Left lobe of liver (tissue), 2 donors: ENCODE measurements at places on chromosomes 7 and 10. TPM values are rescaled to one million over a fixed set of nuclear protein-coding genes. Genes with fewer than 3 reads are reported as not detected.
A peak's percentile ranks its signal among the peaks of the same experiment; 100 is the strongest.

The PPP1R9A gene
- 1.2 TPM for total RNA-seq

The SLC13A1 gene
- 0.13 TPM for total RNA-seq

The TFPI2 gene
- 0.96 TPM for total RNA-seq

The PNLIP gene
- total RNA-seq = 3.1 TPM

The SFTPA1 gene
- 4.6 TPM for total RNA-seq

The ABCA13 gene
- total RNA-seq = 1.0 TPM

The KIF20B gene
- 2.0 TPM for total RNA-seq

The KLHL7 gene
- 8.6 TPM for total RNA-seq

The ACSM6 gene
- not detected for total RNA-seq

The GBX1 gene
- not detected for total RNA-seq

The PLXDC2 gene
- 5.0 TPM for total RNA-seq

The IFIT3 gene
- total RNA-seq = 8.7 TPM

The TMEM196 gene
- not detected for total RNA-seq

DNA sequence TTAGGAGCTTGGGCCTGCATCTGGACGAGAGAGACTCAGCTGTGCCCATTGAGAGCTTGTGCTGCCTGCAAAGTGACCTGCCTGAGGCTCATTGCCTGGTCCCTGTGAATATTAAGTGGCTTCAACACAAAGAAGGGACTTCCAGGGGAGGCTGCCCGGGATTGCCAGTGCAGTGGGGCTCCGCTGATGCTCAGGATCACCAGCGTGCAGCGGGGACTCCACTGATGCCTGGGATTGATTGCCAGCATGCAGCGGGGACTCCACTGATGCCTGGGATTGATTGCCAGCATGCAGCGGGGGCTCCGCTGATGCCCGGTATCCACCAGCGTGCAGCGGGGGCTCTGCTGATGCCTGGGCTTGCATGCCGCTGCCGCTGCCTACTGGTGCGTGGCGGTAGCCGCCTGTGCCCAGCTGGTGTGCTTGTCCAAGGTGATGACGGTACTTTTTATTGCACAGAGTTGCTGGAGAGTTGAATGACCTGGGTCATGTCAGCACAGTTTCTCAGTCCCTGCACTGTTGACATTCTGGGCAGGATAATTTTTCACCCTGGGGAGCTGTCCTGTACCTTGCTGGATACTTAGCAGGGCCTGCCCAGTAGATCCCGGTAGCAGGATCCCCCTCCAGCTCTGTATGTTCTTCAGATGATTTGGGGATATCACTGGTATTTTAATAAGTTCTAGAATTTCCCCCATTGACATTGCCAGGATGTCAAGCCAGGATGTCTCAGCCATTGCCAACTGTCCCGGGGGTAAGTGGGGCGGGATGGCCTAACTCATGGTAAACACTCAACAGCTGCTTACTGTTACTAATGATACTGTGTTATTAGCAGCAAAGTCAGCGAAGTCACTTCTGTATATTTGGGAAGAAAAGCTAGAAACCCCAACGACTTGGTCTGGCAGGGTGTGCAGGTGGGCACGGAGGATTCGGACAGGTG lies 13.0 kb downstream of the DOCK1 start:
- DNase-seq = peak; percentile 80

DNA sequence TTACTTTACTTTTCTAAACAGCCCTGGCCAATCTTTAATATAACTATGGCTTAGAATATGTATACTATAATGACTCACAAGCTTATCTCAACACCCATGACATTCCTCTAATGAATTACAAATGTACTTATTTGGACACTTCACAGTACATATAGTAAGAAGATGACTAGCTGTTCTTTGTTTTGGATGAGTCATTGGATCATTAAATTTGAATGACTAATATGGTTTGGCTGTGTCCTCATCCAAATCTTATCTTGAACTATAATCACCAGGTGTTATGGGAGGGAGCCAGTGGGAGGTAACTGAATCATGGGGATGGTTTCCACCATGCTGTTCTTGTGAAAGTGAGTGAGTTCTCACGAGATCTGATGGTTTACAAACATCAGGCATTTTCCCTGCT lies 807.5 kb upstream of the SORCS1 start:
- DNase-seq = no peak

DNA sequence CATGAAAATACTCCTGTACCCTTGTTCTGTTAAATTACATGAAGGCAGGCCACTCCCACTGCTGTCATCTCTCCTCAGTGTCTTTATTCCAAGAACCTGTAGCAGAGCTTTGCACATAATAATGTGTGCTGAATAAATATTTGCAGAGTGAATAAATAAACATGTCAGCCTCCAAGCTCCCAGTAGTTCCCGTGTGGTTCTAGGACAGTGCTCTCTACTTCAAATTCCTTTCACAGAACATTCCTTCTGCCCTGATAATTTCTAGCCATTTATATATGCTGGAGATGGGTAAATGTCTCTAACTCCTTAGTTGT lies 20.3 kb upstream of the HYAL4 start:
- DNase-seq = no peak

- no peak for DNase-seq
Measured at GRCh38 chr7:11430112-11430511, 401.9 kb downstream of the THSD7A start.

- no peak for DNase-seq
Measured at GRCh38 chr10:132222726-132223125, 36.0 kb downstream of the DPYSL4 start.

GRCh38 chr7:82972135-82972534 lies 190.5 kb downstream of the PCLO start:
- DNase-seq = no peak

- DNase-seq = no peak
Measured at GRCh38 chr7:102891693-102892261, 21.0 kb upstream of the LRRC17 start.

GRCh38 chr10:132489053-132489703 lies 48.4 kb upstream of the INPP5A start:
- no peak for DNase-seq

DNA sequence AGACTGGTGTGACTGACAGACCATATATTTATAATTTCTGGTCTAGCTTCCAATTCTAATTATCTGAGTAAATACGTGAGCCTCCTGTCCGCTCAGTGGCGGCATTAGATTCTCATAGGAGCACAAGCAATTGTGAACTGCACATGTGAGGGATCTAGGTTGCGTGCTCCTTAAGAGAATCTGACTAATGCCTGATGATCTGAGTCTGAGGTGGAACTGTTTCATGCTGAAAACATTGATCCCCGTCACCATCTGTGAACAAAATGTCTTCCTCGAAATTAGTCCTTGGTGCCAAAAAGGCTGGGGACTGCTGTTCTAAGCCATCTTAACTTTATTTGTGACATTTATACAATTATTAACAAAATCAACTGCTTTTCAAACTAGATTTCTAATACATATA lies 164.7 kb upstream of the MEOX2 start:
- no peak for DNase-seq

GRCh38 chr7:120272701-120273475 lies at the start of gene KCND2:
Gene KCND2, plus strand, starts transcription at chr7:120273175.
- no peak for DNase-seq

DNA sequence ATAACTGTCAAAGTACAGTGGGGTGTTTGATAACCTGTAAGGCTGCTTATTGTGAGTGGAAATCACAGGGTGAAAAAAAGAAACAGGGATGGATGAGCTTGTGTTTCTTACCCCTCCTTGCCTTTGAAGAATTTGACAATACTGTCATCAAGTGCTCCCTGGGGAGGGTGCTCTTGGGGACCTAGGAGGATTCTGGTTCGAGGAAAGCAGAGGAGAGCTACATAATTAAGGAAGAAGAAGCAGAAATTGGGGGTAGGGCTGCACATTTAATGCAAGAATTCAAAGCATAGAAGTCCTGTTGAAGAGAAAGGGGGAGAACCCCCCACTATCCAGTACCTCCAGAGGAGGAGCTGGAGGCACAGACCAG lies 208.1 kb upstream of the PHYHIPL start:
- no peak for DNase-seq

DNA sequence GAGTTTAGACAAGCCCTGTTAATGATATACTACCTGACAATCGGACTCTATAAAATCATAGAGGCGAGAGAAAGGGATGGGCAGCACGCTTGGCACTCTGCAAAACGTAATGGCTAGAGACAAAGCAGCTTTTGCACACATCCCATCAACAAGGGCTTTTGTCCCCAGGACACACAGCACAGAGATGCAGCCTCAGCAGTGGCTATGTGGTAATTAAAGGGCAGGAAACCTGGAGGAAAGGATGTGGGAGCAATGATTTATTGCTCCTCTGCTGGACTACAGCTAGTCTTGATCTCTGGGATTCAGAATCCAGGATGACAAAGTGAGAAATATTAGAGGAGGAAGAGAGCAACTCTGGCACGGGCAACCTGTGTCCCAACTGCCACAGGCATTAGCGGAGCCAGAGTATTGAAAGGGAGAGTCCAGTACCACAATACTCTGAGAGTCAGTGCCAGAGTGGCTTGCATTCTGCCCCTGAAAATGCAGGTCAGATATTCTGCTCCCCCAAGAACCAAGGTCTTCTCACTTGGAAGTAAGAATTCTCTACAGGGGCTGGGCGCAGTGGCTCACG lies 96.5 kb downstream of the ARMH3 start:
- no peak for DNase-seq

GRCh38 chr7:128103498-128104107 lies 72.4 kb upstream of the LRRC4 start:
- no peak for DNase-seq

DNA sequence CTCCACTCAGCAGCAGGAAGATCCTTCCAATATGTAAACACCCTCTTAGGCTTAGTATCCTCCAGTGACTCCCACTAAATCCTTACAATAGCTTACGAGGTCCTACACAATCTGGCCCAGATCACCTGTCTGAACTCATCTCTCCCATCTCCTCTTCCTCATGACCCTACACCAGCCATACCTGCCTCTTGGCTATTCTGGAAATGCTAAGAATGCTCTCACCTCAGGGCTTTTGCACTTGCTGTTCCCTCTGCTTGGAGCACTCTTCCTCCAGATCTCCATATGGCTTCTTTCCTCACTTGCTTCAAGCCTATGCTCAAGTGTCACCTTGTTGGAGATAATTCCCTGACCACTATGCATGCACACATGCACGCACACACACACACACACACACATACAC lies 50.8 kb upstream of the FRMD4A start:
- no peak for DNase-seq

- DNase-seq = no peak
Measured at GRCh38 chr10:92119340-92119739, 171.5 kb downstream of the CPEB3 start.

GRCh38 chr10:99834410-99834809 lies 52.0 kb downstream of the ABCC2 start:
- no peak for DNase-seq

GRCh38 chr10:98338896-98339295 lies 70.9 kb upstream of the LOXL4 start:
- DNase-seq = no peak

- DNase-seq = no peak
Measured at GRCh38 chr7:17101207-17101696, 197.2 kb upstream of the AHR start.

DNA sequence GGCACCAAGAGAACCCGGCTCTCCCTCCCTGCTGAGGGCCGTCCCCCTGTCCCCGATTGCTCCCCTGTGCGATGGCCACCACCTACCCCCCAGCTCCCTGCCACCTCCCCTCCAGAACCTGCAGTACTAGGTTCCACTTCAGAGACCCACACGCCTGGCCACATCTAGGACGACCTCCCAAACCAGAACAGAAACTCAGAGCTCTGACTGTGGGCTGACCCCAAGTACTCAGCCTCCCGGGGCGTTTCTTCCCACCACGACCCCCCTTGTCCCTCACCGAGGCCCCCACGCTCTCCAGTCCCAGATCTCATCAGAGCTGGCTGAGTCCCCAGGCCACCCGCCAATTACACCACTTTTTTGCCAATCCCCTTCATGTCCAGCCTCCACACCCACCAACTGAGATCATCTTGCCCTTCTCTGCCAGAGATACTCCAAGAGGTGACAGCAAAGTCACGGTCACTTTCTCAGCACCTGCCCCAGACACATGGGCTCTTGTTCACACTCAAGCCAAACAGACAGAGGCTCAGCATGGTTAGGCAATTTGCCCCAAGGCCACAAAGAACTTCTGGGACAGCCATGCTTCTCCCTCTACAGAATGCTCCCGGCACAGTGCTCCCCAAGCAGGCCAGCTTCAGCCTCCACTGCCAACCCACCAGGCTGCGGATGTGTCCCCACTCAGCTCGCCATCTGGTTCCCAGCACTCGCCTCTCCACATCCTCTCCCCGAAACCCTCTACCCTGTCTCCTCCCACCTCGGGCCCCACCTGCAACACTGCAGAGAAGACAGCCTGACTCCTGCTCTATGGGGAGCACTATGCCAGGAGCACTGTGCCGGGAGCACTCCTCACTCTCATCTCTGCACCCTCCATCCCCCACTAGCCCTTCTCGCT lies 4.7 kb downstream of the TMEM120A start:
- peak; percentile 71 for DNase-seq

DNA sequence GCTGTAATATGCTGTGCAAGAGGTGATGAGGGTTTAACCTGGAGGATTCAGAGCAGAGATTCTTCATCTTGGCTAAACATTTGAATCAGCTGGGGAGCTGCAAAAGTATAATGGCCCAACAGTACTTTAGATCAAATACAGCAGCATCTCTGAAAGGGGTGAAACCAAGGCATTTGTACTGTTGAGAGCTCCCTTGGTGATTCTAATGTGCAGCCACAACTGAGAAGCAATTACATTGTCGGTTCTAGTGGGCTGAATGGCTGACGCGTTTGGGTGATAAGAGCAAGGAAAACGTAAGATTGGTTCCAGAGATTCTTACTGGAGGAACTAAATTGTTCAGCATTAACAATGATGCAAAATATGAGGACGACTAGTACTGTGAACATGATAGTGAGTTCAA lies 269.7 kb downstream of the AGMO start:
- no peak for DNase-seq
